ENCODE measurements at places on chromosomes 2 and 18.

GRCh38 chr2:108058576-108059137, 72.3 kb downstream of the SLC5A7 start:
- DNase-seq, result no peak

DNA sequence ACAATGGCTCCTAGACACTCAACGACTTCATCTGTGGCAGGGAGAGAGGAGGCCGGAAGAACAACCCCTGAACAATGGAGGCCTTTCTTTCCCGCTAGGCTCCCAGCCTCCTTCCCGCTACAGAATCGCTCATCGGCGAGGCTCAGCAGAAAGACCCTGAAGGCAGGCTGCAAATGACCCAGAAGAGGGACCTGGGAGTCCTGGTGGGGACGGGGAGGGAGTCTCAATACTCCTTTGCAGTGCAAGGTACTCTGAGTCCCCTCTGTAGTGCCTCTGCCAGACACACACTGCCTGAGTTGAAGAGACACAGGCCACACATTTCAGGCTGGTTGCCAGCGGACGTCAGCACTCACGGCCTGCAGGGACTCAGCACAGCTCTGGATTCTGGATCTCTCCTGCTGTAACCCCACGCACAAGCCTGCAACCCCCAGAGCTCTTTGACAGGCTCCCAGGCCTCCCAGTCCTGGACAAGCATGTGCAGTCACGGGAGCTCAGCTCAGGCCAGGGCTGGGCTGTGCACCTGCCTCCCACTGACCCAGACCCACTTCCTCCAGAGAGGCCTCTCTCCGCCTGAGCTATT, 6.1 kb downstream of the GPR17 start:
- DNase-seq, result peak; percentile 48

DNA sequence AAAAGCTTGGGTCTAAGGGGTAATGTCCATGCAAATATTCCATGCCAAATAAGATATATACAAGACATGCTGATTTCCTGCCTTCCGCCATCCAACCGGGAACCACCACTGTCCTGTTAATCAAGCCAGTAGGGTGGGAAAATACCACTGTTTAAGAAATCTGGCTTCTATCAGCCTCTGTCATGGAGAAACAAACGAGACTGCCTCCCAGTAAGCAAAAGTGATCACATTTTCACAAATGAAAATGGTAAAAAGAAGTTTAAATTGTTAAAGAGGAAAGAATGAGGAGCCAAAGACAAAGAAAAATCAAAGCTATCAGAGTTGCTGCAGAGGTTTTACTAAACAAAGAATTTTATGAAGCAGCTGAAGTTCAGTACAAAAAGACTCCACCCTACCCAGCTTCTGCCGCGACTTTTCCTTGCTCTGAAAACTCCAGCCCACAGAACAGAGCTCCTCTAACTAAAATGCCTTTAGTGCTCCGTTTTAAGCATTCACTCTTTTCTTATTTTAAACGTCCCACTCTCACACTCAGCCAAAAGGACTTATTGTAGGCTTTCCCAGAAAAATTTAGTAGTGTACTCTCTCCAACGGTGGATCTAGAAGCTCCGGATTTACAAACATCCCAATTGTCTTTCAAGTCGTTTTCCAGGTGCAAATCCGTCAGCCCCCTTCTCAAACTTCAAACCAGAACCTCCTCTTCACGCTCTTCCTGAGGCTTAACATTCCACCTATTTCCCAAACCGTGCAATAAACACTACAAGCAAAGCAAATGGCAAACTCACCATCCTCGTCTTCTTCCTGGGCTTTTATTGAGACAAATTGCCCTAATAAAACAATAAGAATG, 613 bp downstream of the COL5A2 start:
- DNase-seq, result no peak

DNA sequence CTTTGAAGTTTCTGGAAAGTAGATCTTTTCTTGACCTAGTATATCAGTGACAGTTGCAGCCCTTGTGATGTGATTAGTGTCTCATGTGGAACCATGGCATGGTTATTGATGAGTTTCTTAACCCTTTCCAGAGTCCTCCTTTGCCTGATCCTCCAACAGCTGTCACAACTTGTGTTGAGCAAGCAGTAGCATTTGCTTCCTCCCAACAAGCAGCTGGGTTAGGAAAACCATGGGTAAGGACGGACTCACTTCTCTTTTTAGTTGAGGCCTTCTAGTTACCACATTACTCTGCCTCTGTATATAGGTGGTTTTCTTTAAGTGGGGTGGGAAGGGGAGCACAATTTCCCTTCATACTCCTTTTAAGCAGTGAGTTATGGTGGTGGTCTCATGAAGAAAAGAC, 96.3 kb downstream of the XRCC5 start:
- no peak for DNase-seq

DNA sequence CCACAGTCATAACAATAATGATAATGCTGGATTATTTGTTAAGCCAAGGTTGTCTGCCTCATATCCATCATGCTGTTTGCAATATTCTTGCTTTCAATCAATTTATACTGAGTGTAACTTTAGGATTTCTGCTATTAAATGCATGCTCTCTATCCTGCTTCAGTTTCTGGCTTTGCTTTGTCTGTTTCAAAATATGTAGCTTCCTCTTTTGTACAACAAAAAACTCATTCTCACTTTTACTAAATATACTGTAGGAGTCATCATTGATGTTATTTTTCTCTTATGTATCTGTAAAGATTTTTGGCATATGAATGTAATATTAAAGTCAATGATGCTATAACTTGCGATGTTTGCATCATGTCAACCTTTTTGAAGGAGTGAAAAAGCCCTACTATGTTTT, 149.3 kb downstream of the GPD2 start:
- no peak for DNase-seq

GRCh38 chr2:152729844-152730243, 11.4 kb downstream of the ARL6IP6 start:
- no peak for DNase-seq

DNA sequence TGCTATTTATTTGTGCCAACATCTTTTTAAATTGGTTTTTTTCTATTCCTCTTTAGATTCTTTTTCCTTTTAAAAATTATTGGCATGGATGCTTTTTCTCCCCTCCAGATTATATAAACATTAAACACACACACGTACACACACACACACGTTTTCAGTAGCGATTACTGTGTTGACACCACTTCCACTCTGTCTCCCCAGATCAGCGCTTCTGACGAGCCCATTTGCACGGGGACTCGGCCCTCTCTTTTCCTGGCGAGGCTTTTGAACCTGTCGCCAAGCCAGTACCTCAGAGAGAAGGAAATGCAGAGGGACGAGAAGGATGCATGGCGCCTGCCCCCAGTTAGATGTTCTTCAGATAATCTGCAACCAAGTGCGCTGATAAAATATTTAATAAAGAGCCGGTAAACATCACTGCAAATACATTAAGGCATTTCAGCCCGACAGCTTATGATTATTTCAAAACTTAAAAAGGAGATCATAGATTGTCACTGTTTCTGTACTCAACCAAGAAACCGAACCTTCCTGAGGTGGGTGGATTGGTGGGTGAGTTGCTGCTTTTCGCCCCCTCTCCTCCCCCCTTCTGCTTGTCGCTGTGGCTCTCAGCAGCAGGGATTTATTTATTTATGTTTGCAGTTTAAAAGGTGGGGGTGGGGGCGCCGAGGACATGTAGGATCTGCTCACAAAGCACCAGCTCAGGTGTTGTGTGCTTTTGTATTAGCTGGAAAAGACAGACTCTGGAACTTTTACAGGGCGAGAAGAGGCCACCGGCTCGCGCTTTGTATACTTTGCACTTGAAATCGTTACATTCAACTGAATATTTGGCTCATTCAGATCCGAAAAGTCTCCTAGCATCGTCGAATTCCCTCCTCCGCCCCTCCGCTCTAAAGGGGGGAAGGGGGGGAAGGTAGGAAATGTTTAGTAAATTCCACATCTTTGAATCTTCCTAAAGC, 787 bp upstream of the TBR1 start:
- no peak for DNase-seq

GRCh38 chr2:204763974-204764703, 218.9 kb downstream of the PARD3B start:
- no peak for DNase-seq

DNA sequence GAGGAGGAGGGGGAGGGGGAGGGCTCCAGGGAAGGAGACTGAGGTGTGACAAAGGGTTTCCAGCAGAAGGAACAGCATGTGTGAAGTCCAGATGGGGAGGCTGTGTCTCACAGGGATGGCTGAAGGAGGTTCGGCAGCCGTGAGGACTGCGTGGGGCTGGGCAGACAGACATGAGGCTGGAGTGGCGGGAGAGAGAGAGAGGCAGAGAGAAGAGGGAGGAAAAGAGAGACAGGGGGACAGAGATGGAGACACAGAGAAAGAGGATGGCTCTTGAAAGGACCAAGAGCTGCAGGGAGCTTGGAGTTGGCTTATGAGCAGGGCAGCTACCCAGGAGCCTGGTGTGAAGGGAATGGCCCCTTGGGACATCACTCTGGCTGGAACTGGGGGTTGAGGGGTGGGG, 138.9 kb upstream of the ASB18 start:
- DNase-seq, result no peak

- DNase-seq, result no peak
Measured at GRCh38 chr2:195899226-195899625, 169.4 kb downstream of the DNAH7 start.

DNA sequence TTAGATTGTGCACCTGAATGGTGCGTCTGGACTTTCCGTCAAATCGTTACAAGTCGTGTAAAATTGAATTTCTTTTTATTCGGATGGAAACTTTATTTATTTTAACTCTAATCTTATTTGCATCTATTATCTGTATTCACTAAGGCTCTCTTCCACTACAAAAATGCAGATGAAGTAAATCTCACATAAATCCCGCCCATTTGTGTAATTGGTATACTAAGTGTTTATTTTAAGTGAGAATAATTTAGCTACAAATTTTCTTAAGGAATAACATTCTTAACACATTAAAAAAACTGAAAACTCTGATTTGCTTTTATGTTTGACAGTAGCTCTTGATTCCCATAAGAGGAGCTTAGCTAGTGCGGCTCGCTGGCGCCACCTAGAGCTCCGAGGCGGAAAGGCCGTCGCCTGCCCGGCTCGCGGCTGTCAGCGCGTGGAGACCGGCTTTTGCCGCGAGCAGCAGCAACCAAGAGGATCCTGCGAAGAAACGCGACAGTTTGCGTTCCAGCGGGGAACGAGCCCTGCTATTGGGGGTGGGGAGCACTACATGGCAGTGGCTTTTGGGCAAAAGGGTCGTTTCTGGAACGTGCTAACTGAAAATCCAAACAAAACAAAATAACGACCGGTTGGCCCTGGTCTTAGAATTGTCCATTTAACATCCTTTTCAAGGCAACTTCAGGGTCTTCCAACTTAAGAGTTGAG, 6.7 kb downstream of the SP9 start:
- DNase-seq, result peak; percentile 88

DNA sequence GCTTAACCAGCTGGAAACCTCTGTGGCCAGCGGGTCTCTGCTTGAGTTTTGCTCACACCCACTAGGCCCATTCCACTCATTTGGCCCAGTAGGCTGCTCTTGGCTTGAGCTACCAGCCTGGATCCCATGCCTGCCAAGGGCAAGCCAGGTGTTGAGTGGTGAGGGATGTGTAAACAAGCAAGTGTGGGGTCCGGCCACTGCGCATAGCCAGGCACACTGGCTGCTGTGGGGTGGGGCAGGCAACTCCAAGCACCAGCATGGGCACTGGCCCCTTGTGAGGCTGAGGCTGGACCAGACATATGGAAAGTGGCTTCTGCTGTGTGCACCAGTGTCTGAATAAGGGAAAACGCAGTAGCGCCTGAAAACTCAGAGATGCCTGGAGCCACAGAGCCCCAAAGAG, 732.7 kb downstream of the NR4A2 start:
- DNase-seq, result no peak

GRCh38 chr18:36380173-36380827, 82.8 kb downstream of the FHOD3 start:
- DNase-seq, result no peak
